Stomach (tissue), 19 donors: ENCODE measurements at places on chromosomes 3 and 15. TPM values are rescaled to one million over a fixed set of nuclear protein-coding genes. Genes with fewer than 3 reads are reported as not detected.

The PCOLCE2 gene
- 26.9 TPM for total RNA-seq

The RBPMS2 gene
- 38.8 TPM for total RNA-seq

The LMAN1L gene
- total RNA-seq = 83.5 TPM

The EPHB1 gene
- not detected for total RNA-seq

The C3orf85 gene
- not detected for total RNA-seq

The TGM4 gene
- total RNA-seq = not detected

The LMOD3 gene
- total RNA-seq = not detected

The VIPR1 gene
- 170 TPM for total RNA-seq

The GRAMD2A gene
- not detected for total RNA-seq

The PROS1 gene
- total RNA-seq = 20.1 TPM

The SCG3 gene
- total RNA-seq = not detected

The TGM5 gene
- not detected for total RNA-seq

The GOLGA8O gene
- total RNA-seq = not detected

The LINGO1 gene
- 0.58 TPM for total RNA-seq

The VEPH1 gene
- 1.5 TPM for total RNA-seq

The DNAJC17 gene
- total RNA-seq = 20.1 TPM

The STRIT1 gene
- total RNA-seq = not detected

The PPM1L gene
- total RNA-seq = 43.2 TPM

The CRYGS gene
- not detected for total RNA-seq

The ATP6V1A gene
- 10.3 TPM for total RNA-seq

The ACP3 gene
- total RNA-seq = 3.5 TPM

The SEMA3B gene
- total RNA-seq = 136 TPM

The GOLIM4 gene
- 26.4 TPM for total RNA-seq

The PLIN1 gene
- 7.6 TPM for total RNA-seq

The GOLGA6L7 gene
- total RNA-seq = not detected

The CACNA1D gene
- 31.7 TPM for total RNA-seq

The ZNF654 gene
- 6.4 TPM for total RNA-seq

The TLR9 gene
- total RNA-seq = not detected

The C3orf22 gene
- total RNA-seq = not detected
